Stimulated activated effector memory CD8-positive, alpha-beta T cell treated with anti-CD3 and anti-CD28 coated beads, Interleukin-12 subunit alpha, Interleukin-12 subunit beta, amount 100 ng/mL, for 72 hours (primary cell): ENCODE measurements at places on chromosomes 11 and 22.

- no peak for DNase-seq
These were observed 44.3 kb upstream of the IGSF9B start for GRCh38 chr11:134001088-134001487.

- DNase-seq: no peak
These were observed 207.8 kb upstream of the CCDC90B start for GRCh38 chr11:83493917-83494316.

DNA sequence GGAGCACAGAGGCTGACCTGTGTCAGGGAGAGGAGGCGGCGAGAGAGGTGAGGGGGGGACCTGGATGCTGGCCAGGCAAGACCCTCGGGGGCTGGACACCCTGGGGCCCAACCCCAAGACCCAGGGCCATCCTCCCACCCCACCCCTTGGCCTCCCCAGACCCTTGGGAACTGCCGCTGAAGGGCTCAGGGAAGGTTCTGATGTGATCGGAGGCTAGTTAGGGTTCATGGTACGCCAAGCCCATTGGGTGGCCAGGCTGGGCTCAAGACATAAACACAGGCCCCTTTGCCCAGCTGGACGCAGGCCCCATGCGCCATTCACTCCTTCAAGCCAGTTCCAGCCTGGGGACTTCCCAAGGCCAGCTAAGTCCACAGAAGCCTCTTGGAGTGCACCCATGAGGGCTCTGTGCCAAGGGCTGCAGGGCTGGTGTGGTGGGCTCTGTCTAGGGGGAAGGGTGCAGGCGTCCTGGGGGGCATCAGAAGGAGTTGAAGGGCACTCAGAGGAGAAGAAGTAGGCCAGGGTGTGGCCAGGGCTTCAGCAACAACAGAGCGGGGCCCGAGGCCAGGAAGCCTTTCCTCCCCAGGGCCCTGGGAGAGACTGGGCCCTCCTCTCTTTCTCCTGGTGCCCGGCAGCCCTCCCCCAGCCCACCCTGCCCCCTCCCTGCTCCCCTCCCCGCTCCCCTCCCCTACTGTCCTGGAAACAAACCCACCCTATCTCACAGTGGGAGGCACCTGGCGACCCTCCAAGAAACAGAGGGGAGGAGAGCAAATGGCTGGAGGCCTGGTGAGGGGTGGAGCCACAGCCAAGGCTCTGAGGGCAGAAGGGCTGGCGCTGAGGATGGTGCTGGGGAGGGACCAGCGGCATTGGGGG, 12.9 kb downstream of the TSPAN32 start:
- DNase-seq: no peak

DNA sequence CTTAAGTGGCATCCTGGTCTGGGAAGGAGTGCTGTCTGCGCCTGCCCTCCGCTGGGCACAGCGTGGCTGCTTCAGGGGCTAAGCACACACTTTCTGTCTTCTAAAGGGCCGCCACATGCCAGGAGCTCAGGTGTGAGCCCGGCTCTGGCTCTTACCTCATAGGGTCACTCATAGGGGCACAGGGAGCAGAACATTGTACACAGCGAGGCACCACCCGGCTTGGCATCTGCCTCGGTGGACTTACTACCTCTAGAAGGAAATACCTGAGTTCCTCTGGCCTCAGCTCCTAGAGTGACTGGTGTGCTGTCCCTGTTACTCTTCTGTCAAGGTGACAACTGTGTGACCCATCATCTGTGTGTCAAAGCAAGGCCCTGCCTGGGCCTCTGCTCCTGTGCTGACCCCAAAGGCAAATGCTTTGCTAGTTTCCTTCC, 13.4 kb downstream of the NEAT1 start:
- no peak for DNase-seq

GRCh38 chr11:62401811-62402210, 17.0 kb upstream of the SCGB1A1 start:
- no peak for DNase-seq

GRCh38 chr11:102357116-102357515, 10.1 kb downstream of the BIRC2 start:
- no peak for DNase-seq

- DNase-seq: no peak
These were observed 57.3 kb upstream of the EIF3D start for GRCh38 chr22:36586271-36586670.

GRCh38 chr11:57290288-57290687, 34.5 kb downstream of the TNKS1BP1 start:
- no peak for DNase-seq

DNA sequence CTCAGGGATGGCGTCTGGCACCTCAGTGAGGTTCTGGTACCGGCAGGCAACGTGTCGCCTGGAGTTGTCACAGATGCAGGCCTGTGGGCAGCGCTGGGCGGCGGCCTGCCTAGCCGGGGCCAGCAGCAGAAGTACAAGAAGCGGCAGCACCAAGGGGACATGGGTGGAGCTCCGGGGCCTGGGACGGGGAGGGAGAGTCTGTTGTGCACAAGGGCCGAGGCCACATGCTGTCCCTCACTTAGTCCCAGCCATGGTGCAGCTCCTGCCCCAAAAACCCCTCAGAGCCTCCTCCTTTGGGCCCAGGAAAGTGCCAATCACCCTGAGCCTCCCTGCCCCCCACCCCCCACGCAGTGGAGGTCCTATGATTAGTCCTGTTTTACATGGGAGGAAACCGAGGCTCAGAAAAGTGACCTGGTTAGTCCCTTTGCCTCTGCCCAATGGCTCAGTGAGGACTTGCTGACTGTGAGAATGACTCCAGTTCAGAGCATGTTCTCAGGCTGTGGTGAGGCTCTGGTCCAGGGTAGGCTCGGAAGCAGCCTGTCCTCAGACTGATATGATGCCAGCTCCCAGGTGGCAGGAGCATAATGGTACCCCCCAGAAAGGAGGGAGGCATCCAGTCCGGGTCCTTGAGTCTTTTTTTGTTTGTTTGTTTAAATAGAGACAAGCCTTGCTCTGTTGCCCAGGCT, 1.1 kb downstream of the CHADL start:
- no peak for DNase-seq
